ENCODE measurements at places on chromosomes 4 and X. TPM values are rescaled to one million over a fixed set of nuclear protein-coding genes. Genes with fewer than 3 reads are reported as not detected.

Gene TRIM60
- total RNA-seq, result not detected

Gene DCAF12L2
- total RNA-seq, result not detected

Gene METTL14
- total RNA-seq, result 29.3 TPM

Gene CENPVL2
- not detected for total RNA-seq

Gene CAMK2D
- 30.0 TPM for total RNA-seq

Gene LRP2BP
- 0.94 TPM for total RNA-seq

Gene MAGEB5
- not detected for total RNA-seq

Gene ZMAT1
- total RNA-seq, result 0.81 TPM

Gene DKK2
- 0.13 TPM for total RNA-seq

Gene SULT1B1
- 1.1 TPM for total RNA-seq

Measured in bladder microvascular endothelial cell (primary cell).